ENCODE measurements at places on chromosomes 12 and 14.
A peak's percentile ranks its signal among the peaks of the same experiment; 100 is the strongest.

GRCh38 chr14:90451961-90452360 lies 55.1 kb downstream of the CALM1 start:
- DNase-seq: no peak

GRCh38 chr12:117854339-117855012 lies 114.3 kb downstream of the KSR2 start:
- DNase-seq: peak; percentile 46

DNA sequence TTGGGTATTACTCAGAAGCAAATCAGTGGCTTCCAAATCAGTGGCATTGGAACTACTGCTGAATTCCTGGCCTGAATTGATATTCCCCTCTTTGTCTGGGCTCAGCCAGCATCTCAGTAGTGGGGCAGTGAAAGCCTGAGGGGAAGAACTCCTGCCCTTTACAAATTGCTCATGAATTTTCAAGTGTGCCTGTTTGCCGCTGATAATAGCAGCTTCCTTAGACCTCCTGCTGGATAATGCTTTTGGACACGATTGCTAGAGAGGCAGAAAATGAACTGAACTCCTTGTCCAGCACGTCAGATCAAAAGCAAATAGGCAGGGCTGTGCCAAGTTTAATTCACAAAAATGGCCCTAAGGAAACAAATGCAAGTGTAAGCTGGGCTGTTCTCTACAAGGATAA lies 91.3 kb upstream of the GZMB start:
- no peak for DNase-seq

- no peak for DNase-seq
Measured at GRCh38 chr12:58804749-58805148, 115.6 kb downstream of the LRIG3 start.

DNA sequence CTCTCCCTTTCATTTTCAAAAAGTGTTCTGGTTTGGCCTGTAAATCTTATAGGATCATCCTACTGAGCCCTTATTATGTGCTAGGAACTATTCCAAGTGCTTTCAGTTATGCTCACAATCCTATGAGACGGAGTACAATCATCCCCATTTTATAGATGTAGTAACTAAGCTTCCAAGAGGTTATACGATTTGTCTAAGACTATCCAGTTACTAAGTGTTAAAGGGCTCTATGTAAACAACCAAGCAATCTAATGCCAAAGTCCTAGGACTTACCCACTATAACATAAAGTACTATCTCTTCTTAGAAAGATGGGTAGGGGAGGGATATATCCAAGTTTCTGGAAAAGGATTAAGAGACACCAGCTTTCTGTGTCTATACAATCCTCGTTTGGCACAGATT lies 6.7 kb downstream of the CFL2 start:
- DNase-seq: no peak

GRCh38 chr14:71117839-71118743 lies 210.8 kb downstream of the PCNX1 start:
- peak; percentile 63 for DNase-seq

DNA sequence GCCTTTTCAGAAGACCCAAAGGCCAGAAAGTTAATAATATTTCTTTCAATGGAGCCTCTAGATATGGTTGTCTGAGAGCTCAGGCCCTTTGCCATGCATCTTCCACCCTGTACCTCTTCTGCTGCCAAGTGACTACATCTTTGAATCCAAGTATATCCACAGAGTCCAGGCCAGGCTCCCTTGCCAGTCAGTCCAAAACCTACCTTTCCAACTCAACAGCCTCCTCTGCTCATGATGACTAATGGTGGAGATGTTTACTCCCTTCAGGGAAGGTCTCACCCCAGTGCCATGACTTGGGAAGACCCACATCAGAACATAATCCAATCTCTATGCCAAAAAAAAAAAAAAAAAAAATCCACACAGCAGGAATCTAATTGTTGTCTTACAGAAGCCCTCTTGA lies 20.4 kb downstream of the TTC9 start:
- DNase-seq: no peak

GRCh38 chr12:23096321-23096720 lies 471.4 kb downstream of the ETNK1 start:
- no peak for DNase-seq

- DNase-seq: peak; percentile 40
Measured at GRCh38 chr14:71932229-71932981, at the start of gene RGS6. RGS6 (plus strand) TSS chr14:71932429.

- no peak for DNase-seq
Measured at GRCh38 chr12:16150276-16150675, 127.2 kb downstream of the SLC15A5 start.

DNA sequence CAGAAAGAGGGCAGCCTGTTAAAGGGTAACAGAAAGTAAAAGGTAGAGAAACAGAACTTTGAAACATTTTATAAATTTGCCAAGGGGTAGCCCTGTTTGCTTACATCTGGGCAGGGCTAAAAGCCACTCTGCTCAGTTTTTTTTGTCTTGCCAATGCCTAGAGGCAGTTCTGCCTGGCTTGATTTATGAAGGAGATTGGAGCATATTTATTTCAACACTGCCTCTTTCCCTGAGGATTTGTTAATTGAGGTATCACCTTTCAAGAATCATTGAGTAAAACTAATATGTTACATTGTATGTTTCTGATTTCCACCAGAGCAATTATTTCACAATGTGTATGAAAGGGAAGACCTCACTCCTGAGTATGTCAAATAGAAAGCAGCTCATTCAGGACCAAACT lies 160.8 kb downstream of the GXYLT1 start:
- no peak for DNase-seq

GRCh38 chr12:14824012-14824634 lies 10.1 kb upstream of the SMCO3 start:
- no peak for DNase-seq

- no peak for DNase-seq
Measured at GRCh38 chr12:2543801-2544200, 251.0 kb upstream of the FKBP4 start.

- DNase-seq: no peak
Measured at GRCh38 chr14:56295743-56296142, 177.5 kb downstream of the PELI2 start.

DNA sequence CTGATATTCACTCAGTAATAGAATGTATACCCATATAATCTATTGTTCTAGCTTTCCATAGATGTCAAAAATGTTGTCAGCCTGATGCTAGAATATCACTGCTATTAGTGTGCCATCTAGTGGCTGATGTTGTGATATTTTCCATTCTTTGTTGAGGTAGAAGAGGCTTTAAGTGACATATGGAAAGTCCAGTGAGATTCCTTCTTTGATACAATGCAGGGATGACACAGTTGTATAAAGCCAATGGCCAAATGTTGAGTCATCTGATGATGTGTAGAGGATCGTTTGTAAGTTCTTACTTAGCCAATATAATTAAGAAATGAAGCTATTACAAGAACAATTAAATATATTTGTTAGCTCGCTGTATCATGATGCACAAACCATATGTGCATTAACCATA lies 58.1 kb upstream of the PCED1B start:
- DNase-seq: no peak
